ENCODE measurements at places on chromosomes 4 and X.

DNA sequence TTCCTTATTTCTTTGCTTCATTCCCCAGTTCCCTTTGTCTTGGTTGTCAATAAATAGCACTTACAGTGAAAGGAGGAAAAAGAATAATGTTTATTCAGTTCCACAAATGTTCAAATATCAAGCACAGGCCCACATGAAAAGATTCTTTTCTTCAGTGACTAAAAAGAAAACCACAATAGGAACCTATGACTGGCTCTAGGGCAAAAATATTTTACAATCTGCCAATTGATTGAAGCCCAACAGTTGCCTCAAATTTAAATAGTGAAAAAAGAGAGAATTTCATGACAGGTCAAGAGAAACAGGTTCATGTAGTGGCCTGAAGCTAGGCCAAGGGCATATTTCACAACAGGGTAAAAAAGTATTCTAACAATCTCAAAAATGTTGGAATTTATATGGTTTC, 553.8 kb downstream of the CENPC start:
- DNase-seq: no peak

DNA sequence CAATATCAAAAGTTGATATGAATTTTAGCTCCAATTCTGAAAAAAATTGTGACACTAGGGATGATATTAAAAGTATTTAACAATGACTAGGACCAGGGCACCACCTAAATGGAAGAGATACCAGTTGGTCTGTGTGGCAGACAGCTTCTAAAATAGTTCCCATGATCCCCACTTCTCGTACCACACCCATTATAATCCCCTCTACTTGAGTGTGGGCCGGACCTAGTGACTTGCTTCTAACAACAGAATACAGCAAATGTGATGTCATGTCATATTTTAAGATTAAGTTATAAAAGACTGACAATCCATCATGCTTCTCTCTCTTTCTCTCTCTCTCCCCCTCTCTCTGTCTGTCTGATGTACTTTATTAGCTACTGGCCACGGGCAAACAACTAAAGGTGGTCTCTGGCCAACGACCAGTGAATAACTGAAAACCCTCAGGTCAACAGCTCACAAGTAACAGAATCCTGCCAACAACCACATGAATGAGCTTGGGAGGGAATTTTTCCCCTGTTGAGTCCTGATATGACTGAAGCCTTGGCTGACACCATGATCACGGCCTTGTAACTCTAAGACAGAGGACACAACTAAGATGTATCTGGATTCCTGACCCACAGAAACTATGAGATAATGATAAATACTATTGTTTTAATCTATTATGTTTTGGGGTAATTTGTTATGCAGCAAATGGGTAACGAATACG, 34.4 kb downstream of the FAM13A start:
- no peak for DNase-seq

DNA sequence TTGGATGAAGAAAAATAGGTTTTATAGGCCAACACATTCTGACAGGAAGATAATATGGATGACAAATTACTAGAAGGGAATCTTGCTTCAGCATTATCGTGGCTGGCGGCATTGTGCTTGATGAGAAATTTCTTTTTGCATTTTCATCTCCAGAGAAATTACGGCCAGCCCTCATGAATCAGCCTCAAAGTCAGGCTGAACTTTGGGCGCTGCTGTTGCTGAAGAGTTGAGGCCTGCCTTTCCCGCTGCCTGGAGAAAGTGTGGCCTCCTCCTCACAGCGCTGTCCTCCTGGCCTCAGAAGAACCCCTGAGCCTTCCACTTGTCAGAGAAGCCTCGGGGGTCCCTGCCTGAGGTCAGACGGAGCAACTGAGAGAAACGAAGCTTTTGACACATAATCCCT, 272.4 kb upstream of the KCNIP4 start:
- DNase-seq: peak; percentile 74

DNA sequence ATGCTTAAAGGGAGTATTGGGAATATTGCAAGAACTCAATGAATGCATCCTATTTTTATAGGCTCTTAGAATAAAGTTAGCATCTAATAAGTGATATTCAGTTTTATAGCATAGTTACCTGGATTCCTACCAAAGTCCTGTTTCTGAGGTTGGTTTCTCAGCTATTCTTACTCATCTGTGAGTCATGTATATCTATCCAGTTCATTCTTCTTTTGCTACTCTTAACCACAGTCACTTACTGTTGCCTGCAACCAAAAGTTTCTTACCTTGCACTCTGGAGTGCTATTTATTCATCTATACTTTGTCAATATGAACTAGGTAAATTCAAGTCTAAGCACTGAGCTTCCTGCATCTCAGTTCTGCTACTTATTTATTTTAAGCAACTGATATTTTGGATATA, 322.5 kb downstream of the HS3ST1 start:
- DNase-seq: no peak

GRCh38 chr4:174437324-174437723, 85.0 kb downstream of the HPGD start:
- DNase-seq: no peak

- no peak for DNase-seq
Observed at GRCh38 chr4:166017804-166018203, 144.8 kb downstream of the TLL1 start.

- DNase-seq: no peak
Observed at GRCh38 chr4:76780781-76781697, 116.9 kb downstream of the SOWAHB start.

Data from posterior vena cava (tissue), 2 donors.